HL-60 (cell line): ENCODE measurements at places on chromosomes 11 and 22.
A peak's percentile ranks its signal among the peaks of the same experiment; 100 is the strongest.

DNA sequence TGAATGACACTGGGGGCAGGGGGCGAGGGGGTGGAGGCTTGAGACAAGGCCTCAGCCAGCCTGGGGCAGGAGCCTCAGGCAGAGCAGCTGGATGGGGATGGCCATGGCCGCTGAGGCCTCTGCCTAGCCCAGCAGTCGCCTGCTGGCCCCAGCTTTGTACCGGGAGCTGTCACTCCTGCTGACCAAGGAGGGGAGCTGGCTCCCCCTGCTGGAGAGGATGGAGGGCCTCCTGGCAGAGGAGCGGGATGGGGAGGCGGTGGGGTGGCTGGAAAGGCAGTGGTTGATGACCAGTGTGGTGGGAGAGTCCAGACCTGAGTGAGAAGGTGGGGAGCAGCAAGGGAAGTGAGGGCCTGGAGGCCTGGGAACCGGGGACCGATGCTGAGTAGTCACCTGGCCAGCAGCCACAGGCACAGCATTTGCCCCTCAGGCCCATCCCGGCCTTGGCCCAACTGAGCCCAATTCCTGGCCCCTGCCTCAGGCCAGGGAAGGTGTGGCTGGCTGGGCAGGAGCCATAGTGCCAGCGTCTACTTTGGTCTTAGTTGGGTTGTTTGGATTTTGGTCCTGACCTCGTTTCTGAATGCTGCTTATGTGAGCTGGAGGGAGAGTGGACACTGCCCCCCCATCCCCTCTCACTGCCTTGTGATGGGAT lies 6.0 kb upstream of the SUSD2 start:
- peak; percentile 74 for DNase-seq

GRCh38 chr11:114175706-114176105 lies 116.2 kb downstream of the ZBTB16 start:
- no peak for DNase-seq

GRCh38 chr22:23263651-23264555 lies 83.6 kb downstream of the BCR start:
- peak; percentile 93 for DNase-seq

DNA sequence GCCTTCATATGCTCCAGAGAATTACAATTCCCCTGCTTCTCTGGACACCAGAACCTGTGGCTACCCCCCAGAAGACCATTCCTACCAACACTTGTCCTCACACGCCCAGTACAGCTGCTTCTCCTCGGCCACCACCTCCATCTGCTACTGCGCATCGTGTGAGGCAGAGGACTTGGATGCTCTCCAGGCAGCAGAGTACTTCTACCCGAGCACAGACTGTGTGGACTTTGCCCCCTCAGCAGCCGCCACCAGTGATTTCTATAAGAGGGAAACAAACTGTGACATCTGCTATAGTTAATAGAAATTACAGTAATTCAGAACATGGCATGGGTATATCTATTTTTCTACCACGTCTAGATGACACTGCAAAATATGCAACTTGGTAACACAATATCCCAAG lies 9.8 kb downstream of the POU2AF3 start:
- no peak for DNase-seq
